Suppressor macrophage treated with lipopolysaccharide for 4 hours (primary cell): ENCODE measurements at places on chromosomes 4 and X.
A peak's percentile ranks its signal among the peaks of the same experiment; 100 is the strongest.

DNA sequence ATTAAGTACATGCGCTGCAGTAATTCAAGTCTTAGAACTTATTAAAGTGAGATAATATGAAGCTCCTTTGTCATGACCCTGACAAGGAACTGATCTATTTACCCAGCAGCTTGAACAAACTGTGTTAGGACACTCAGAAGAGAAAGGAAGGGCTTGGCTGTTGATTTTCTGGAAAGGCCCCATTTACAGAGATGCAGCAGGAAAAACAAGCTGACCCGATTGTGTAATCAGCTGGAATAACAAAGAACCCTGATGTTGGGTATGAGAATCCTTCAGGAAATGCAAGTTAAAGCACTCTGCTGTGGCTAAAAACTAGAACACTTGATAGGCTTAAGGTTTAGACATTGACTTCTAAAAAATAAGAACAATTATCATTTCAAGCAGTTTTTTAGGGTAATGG, 64.8 kb downstream of the TBC1D9 start:
- DNase-seq: no peak

GRCh38 chr4:6633091-6633906, 7.2 kb upstream of the MRFAP1 start:
- peak; percentile 63 for DNase-seq

DNA sequence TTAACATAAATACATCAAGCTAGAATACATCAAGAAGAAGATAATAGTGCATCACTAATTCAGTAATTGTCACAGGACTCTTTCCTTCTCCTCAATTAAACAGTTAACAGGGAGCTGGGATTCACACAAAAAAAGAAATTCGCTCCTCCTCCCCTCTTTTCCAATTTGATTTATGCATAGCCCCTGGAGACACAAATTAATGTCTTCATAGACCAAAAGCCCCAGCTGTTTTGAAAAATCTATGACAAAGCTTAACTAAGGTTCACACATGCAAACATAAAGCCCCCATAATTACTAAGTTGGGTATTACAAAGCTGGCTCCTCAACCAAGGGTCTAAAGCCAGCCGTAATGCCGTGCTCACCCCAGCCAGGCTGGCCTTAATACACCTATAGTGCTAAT, 61.2 kb downstream of the ENOX2 start:
- DNase-seq: no peak

GRCh38 chrX:17591741-17592110, 145.6 kb upstream of the SCML1 start:
- DNase-seq: peak; percentile 16

DNA sequence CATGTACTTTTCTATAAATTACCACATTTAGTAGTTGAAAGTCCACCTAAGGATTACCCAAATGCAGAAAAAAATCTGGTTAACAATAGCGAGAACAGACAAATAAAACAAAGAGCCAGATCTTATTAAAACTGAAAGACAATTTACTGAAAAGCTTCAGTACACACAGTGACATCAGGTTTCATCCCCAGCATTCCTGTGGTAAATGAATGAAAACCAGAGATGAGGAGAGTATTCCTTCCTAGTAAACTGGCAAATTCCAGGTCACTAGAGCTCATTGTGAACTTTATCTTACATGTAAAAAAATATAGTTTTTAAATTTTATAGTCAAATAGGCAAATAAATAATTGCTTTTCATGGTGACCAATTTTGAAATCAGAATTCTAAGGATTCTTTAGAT, 1290.5 kb downstream of the ADGRL3 start:
- DNase-seq: no peak

DNA sequence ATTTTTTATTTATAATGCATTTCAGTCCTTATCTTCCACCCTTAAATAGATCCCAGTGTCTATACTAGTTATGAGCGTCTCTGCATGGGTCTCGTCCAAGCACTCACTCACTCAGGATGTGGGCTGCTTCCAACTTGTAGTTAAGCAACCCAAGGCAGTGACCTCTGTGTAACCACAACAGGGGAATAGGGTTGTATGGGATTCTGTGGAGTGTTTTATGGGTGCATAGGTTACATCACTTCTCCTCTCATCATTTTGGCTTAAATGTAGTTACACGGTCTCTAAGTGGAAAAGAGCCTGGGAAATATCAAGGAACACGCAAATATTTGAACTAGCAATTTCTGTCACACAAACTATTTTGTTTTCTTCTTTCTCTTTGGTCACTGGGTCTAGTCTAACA, 931.0 kb downstream of the STIM2 start:
- DNase-seq: no peak

DNA sequence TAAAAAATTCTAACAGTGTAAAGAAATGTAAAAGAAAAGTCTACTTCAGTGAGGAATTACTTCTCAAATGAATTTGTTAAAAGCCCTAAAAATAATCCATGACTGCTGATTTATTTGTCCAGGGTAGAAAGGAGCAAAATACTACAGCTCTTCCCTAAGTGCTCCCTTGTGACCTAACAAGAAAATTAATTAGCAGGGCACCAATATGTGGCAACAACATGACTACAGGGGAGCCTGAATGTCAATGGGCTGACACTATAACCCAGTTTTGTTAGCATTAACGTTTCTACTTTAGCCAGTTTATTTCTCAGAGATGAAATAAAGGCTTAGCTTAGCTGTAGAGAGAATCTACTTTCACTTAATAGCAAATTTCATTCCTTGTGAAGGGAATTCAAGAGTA, 918.9 kb upstream of the EPHA5 start:
- DNase-seq: no peak

DNA sequence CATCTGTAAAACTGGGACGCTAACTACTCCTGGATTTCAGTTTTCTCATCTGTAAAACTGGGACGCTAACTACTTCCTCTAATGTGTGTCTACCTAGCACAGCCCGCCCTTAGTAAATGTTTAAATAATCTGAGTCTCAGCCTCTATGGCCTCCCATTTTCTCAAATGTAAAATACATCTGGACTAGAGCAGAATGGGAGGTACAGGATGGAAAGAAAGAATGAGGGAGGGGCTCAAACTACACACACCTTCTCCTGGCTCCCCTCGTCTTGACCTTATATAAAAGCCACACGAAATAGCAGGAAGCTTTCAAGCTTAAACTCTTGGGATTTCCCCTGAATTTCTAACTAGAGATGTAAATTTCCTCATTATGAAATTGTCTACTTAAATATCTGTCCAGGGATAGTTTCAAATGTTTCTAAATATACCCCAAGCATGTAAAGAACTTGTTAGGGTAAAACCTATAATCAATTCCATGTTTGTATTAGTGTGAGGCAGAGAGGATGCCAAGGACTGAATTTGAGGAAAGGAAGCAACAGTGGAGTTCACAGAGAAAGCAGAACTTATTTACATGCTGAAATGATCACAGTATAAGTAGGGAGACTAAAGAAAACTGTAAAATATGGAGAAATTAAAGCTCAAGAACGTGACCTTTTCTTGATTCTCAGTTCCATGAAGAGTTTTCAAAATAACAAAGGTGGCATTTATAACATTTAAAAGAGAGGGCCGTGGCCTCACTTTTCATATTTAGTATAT, 220.0 kb downstream of the NWD2 start:
- no peak for DNase-seq

DNA sequence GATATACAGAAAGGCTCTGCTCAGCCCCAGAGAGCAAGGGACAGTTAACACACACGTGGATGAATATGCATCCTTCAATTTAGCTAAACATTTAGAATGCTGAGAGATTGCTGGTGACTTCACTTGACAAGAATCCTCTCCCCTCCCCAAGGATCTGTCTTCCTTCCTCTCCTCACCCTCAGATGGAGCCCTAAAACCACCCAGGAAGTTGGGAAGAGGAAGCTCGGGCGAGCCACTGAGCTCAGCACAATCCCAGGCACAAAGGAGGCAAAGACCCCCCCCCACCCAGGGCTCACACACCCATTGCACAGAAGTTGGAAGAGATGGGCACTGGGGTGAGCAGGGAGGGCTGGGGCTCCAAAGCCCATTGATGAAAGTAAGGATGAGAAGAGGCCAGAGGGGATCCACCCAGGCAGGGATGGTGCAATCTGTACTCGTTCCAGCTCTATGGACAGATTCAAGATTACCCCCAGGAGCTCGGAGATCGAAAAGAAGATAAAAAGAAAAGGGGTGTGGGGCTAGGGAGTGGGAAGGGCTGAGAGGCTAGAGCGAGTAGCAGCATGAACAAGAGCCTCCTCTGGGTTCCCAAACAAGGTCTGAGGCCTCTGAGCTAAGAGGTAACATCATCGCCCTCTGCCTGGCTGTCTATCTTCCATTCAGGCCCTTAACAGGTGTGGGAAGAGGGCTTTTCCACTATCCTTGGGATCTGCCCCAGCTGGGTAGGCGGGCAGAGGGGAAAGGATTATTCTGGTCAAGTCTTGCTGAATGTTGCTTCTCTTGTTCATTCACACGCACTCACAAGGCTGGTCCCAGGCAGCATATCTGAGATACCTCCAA, 1.2 kb downstream of the TFE3 start:
- DNase-seq: peak; percentile 18

GRCh38 chrX:17635231-17635630, 102.1 kb upstream of the SCML1 start:
- no peak for DNase-seq

- DNase-seq: no peak
These were observed 519.8 kb downstream of the TRIML1 start for GRCh38 chr4:188658958-188659522.

DNA sequence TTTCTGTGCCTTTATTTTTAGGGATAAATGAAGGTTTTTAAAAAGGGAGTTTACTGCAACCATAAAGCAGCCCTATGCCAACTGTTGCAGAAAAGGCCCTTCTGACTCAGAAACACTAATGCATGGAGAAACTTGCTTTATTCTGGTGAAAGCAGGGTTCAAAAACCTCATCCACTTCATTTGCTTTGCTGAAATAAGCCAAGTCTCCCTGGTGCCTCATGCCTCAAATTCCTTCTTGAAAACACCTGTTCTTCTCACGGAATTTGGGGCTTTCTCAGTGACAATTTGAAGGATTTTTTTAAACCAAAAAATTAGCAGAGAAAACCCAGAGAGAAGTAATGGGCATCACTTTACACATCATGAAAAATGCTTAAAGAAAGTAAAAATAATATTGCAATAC, 349.0 kb downstream of the PCDH7 start:
- DNase-seq: no peak

DNA sequence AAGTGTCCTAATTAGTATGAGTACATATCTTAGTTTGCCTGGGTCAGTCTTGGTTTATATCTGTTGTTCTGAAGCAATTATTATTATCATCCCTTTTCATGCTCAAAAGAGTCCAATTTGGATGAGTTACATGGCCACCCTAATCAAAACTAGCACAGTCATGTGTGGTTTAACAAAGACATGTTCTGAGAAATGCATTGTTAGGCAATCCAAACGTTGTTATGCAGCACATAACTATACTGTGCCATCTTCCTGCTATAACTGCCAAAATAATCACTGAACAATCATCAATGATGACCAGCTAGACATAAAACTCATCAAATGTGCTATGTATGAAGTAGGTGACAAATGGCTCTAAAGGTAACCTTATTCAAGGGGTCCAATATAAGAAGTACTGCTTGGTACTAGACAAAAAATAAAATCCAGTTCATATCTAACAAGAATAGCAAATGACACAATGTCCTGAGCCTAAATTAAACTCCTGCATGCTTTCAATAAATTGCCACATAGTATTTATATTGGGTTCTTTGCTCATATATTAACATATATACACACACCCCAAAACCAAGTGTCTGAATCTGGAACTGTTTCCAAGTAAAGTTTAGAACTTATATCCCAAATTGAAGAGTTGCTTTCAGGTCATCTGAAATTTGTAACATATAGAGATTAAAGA, 41.9 kb downstream of the CNOT6L start:
- DNase-seq: no peak

GRCh38 chrX:153844509-153845082, 14.3 kb upstream of the PDZD4 start:
- no peak for DNase-seq

GRCh38 chrX:154717824-154718223, 33.1 kb downstream of the GAB3 start:
- DNase-seq: no peak

DNA sequence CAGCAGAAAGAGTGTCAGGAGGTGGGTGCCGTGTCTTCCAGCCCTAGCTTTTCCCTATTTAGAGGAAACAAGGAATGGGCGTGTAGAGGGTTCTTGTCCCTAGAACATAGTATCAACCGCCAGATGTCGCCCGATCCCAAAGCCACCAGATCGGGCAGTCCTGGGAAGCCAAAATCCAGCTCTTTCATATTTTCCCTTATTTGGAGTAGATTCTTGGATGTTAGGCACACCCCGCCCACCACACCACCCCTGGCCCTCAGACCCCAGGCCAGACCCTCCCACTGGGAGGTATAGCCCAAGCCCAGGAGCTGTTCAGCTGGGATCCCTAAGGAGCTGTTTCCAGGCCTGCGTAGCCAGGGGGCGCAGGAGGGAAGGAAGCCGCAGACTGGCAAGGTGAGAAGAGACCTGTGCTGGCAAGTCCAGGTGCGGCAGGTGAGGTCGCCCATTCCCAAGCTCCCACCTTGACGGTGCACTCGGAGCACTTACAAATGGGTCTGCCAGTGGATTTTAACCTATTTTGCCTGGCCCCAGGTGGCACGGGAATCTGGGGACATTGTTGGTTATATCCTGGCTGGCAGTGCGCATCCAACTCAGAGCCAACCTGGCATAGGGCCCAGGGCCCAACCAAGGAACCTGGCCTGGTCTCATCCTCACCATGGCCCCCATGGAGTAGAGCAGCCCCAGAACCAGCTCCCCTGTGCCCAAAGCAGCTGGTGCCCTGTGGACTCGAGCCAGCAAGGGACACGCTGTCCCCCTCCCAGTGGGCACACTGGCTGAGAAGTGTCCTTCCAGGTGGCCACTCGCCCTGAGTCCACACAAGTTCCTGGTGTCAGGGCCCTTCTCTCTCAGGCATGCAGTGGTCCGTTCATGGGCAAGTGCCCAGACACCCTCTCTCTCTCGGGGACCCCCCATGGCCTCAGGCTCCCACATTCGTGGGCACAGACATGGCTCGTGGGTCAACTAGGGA, 811 bp downstream of the FLNA start:
- peak; percentile 64 for DNase-seq

DNA sequence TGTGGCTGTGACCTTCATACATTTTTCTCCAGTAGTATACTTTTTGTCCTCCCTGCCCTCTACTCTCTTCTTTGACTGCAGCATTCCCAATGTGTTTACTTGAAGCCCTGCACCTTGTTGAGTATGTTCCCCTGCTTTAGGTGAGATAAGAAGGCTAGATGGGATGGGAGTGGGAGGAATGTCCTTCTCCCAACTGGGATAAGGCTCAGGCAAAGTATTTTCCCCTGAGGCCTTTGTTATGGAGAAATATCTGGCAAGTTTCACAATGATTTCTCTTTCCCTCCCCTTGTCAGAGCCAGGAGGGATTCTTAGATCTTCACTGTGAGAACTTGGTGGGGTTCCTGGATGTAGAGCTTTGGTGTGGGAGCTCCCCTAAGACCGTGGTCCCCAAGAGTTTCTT, 131.8 kb downstream of the CLCN5 start:
- no peak for DNase-seq

- DNase-seq: peak; percentile 38
These were observed 53.4 kb downstream of the CD99L2 start for GRCh38 chrX:150845091-150845490.

DNA sequence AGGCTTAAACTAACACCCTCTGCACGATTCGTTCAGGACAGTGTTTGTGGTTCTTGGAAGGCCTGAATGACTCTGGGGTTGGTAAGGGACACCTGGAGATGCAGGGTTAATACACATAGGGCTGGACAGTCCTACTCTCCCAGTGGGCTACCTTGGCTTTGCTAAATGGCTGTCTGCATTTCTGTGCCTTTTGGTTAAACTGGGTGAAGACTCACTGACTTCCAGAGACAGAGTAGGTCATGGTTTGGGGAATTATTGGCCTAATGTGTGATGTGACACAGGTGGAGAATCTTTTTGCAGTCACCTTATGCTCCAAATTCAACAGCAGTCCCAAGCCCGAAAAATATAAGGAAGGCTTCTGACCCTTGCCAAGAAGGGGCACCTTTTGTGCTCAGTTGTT, 10.5 kb downstream of the POU4F2 start:
- no peak for DNase-seq
